Stimulated activated CD4-positive, alpha-beta T cell treated with anti-CD3 and anti-CD28 coated beads, Interleukin-12 subunit alpha, Interleukin-12 subunit beta, amount 100 ng/mL, for 4 hours (primary cell): ENCODE measurements at places on chromosomes 7 and 10.

- no peak for DNase-seq
These were observed 2.4 kb downstream of the ARID5B start for GRCh38 chr10:61903928-61904344.

DNA sequence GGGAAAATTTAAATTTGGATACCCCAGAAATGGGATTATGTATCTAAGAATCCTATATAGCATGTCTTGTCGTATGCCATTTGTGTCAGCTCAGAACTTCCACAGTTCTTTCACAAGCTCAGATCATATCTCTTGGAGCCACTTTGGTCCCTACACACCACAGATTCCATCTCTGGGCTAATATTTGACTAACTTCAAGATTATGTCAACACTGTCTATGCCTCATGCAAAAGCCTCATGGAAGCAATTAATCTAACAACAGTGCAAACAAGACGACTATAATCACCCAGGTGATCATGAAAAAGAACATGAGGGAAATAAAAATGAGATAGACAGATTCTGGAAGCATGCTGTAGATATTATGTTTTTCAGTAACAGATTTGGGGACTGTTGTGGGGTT lies 189.1 kb downstream of the LRRTM3 start:
- no peak for DNase-seq

GRCh38 chr10:8158193-8159071 lies 103.9 kb downstream of the GATA3 start:
- DNase-seq = no peak

DNA sequence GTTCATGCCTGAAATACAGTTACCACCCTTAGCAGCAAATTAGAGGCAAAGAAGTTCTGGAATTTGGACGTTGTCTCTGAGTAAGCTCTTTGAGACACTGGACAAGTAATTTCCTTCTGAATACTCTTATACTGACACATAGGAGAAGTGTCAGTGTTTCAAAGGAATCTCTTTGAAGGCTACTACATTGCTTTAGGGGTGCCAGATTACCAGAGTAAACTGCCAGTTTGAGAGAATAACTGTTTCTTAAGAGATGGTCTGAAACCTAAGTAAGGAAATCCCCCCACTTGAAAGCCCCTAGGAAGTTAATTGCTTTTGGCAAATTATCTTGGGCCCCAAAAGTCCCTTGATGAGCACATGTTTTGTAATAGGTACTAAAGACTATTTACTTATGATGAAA lies 3.4 kb downstream of the FAS start:
- DNase-seq = no peak

DNA sequence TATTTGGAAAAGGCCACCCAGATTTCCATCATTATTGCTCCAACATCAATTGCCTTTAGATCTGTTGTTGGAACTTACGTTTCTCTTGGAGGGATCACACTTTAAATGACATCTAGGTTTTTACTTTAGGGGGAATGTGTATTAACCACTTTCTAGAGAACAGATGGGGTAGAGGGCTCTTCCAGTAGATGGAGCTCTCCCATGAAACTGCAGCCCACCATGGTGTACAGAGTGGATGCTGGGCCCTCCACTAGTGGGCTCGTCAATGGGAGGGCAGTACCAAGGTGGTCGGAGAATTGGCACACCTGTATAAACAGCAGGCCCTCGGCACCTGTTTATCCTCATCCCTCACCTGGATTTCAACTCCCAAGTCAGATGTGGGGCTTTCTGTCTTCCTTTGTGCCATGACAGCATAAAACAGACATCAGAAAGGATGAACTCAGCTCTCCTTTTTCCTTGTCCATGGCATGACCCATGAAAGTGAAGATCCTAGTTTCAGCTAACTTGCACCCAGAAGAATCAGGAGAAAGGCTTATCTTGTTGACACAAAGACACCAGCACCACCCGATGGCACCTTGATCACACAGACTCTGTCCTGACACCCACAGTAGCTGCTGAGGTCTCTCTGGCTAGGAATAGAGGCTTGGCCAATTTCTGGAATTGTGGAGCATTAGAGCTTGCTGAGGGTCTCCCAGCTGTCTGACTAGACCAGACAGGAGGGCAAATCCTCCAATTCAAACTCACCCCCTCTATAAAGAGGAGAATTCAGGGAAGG lies 150.5 kb downstream of the CYP26A1 start:
- no peak for DNase-seq

DNA sequence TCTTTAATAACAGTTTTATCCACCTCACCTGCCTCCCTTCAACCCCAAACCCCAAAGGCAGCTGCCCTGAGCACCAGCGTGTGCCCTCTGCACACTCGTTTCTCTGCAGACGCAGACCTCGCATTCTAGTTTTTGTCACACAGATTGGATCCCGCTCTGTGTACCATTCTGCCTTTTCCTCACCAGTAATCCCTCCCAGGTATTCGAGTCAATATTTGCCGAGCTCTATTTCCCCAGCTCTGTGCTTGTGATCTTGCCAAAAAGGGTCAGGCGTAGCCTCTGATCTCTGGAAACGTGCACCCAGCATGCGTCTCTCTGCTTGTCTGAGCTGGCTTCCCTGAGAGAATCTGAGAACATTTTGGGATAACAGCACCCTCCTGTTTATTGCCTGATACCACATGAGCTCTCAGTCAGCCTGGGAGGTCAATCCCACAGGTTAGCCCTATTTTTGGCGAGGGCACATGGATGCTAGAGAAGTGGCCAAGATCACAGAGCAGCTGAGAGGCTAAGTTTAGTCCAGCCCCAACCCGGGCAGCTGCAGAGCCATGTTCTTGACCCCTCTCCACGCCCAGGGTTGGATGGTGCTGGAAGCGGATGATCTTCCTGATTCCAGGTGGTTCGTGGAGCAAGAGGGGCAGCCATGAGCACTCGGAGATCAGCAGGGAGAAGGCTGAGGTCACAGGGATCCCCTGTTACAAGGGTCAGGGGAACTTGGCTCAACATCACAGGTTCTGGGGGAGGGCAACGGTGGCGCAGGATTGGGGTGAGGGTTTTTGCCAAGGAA lies 29.1 kb downstream of the FOXL3 start:
- DNase-seq = no peak

- DNase-seq = no peak
These were observed 60.7 kb downstream of the GPR26 start for GRCh38 chr10:123726836-123727235.

- DNase-seq = no peak
These were observed 131.5 kb upstream of the LYZL1 start for GRCh38 chr10:29157321-29157720.

DNA sequence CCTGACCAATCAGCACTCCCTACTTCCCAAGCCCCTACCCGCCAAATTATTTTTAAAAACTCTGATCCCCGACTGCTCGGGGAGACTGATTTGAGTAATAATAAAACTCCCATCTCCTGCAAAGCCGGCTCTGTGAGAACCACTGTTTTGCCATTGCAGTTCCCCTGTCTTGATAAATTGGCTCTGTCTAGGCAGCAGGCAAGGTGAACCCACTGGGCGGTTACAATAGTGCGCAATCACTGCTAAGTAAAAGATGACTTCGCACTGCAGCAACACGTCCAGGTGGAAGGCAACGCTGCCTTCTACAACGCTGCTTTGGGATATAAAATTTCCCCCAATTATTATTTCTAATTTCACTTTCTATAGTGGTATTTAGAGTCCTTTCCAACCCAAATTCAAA lies 8.9 kb downstream of the SLC37A3 start:
- no peak for DNase-seq

DNA sequence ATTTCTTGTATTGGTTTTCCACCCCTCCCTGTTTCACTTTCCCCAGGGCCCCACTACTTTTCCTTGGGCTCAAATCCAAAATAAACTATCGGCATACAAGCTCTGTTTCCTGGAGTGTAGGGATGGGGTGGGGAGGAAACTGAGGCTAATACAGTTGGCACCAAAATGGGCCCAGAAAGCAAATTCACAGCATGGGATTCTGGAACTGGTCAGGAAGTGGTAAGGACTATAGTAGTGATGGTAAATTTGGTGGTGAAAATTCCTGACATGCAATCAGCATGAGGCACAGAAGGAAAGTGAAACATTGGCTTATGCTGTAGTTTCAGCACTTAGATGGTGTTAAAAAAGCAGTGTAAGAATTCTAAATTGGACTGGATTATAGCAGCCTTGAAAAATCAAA lies 8.7 kb upstream of the SAMD9L start:
- no peak for DNase-seq

DNA sequence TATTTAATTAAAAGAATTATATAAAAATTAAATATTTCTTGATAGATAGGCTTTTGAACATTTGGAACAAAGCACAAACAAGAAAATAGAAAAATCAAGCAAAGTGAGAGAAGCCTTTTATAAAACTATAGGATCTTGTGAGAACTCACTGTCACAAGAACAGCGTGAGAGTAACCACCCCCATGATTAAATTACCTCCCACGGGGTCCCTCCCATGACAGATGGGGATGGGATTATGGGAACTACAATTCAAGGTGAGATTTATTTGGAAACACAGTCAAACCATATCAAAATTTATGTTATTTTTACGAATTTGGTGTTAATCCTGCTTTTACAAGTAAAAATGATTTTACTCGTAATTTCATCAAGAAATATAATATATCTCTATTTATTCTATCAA lies 1136.1 kb upstream of the POT1 start:
- no peak for DNase-seq
